ENCODE measurements at places on chromosomes 12 and 14. TPM values are rescaled to one million over a fixed set of nuclear protein-coding genes. Genes with fewer than 3 reads are reported as not detected.

- DNase-seq = no peak
Observed at GRCh38 chr12:95615749-95616148, 64.5 kb upstream of the USP44 start.

FOXM1 gene
- 0.86 TPM for total RNA-seq

- no peak for DNase-seq
Observed at GRCh38 chr14:77097006-77097699, 905 bp upstream of the CIPC start.

DNA sequence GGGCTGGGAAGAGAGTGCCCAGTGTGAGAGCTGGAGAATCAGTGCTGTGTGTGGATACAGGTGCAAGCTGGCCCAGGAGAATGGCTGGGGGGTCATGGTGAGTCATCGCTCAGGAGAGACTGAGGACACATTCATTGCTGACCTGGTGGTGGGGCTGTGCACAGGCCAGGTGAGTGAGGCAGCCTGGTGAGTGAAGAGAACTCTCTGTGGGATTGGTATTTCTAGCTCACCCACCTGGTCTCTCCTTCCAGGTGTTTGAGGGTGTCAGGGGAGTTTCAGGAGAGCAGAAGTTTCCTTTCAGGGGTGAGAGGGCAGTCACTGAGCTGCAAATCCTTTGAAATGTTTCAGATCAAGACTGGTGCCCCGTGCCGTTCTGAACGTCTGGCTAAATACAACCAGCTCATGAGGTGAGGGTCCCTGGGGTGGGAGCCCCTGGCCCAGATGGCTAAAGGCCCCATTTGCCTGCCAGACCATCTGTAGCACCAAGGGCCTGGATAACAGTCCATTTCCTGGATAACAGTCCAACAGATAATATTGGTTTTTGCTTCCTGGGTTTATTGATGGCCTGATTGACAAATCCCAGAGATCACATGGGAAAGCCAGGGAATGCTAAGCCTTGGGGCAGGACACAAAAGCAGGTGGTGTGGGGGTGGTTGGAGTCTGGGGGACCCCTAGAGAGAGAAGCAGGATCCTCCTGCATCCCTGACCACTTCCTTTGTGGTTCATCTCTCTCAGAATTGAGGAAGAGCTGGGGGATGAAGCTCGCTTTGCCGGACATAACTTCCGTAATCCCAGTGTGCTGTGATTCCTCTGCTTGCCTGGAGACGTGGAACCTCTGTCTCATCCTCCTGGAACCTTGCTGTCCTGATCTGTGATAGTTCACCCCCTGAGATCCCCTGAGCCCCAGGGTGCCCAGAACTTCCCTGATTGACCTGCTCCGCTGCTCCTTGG is 5.5 kb upstream of the ATN1 start:
- no peak for DNase-seq

TDRD9 gene
- total RNA-seq = 0.75 TPM

- DNase-seq = no peak
Observed at GRCh38 chr12:15754233-15754632, 35.0 kb downstream of the EPS8 start.

DNA sequence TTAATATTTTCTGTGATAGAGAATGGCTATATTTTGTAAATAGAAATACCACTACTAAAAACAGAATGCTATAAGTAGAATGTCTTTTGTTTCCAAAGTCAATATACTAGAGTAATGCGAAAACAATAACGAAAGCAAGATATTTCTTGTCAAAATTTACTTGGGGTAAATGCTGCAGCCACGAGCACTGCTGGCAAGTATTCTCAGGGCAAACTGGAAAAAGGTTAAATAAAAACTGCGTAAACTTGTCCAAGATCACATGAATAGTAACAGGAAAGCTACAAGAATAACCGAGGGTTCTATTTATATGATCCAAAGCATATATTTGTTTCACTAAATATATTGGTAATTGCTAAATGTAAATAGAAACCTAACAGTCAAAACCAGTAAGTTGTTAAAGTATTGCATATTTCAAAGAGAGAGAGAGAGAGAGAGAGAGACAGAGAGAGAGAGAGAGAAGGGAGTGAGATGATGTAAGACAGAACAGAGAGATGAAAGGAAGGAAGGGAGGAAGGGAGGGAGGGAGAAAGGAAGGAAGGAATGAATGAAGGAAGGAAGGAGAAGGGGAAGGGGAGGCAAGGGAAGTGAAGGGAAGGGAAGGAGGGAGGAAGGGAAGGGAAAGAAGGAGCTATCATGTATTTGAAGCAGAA is 231.7 kb downstream of the KCNC2 start:
- DNase-seq = no peak

GRCh38 chr14:63692310-63693020 is 35.4 kb downstream of the SGPP1 start:
- DNase-seq = no peak
